ENCODE measurements at places on chromosomes 6 and 20. TPM values are rescaled to one million over a fixed set of nuclear protein-coding genes. Genes with fewer than 3 reads are reported as not detected.

DNA sequence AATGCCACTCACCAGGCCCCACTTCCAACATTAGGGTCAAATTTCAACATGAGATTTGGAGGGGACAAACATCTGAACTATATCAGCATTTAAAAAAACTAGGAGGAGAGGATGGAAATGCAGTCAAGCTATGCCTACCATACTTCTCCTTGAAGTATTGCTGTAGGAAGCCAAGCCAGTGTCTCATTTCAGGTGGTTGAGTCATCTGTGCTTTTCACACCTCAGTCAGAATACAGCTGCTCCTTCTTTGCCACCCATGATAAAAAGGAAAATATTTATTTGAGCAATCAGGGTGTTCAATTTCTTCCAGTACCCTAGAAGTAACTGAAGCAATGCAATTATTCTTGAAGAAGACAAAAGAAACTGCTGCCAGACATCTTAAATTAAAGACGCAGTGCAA lies 47.0 kb upstream of the EEF1E1 start:
- DNase-seq, result no peak

DNA sequence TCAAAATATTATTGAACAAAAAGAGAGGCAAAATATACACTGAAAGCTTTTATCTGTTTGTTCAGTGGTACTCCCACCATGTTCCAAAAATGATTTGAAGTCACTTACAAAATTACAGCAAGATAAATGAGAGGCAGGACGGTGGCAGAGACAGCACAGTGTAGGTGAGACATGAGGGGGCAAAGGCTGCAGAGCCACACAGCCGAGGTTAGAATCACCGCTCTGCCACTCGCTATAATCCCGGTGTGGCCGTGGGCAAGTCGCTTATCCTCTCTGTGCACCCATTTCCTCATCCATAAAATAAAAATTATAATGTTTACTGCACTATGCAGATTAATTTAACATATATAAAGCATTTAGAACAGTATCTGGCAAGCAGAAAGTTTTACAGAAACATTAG lies 140.1 kb upstream of the BEND6 start:
- DNase-seq, result no peak

GRCh38 chr20:11186301-11187008 lies 512.7 kb upstream of the JAG1 start:
- no peak for DNase-seq

DNA sequence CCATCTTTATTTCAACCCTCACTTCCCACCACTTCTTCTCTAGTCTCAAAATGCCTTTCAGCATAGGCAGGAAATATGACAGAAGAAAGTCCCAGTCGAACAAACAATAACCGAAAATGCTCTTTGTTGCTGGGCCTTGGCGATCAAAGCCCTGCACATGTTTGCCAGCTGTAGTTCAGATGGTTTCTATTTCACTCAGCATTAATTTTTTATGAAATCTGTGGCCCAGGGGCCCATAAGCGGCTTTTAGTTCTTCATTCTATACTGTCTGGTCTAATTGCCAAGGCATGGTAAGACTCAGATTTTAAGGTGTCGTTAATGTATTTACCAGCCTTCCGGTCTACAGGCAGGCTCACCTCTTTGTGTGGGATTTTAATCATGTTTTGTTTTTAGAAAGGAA lies 10.9 kb upstream of the F13A1 start:
- DNase-seq, result no peak

DNA sequence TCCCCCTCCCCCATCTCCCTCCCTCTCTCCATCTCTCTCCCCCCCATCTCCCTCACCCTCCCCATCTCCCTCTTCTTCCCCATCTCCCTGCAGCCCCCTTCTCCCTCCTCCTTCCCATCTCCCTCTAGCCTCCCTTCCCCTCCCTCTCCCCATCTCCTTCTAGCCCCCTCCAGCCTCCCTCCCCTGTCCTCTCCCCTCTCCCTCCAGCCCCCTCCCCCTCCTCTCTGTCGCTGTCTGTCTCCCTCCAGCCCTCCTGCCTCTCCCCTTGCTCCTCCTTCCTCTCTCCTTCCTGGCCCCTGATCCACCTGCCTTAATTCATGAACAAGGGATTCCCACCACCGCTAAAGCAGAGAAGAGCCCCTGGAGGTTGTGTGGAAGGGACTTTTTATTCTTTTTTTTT lies 26.9 kb upstream of the CHMP4B start:
- no peak for DNase-seq

DNA sequence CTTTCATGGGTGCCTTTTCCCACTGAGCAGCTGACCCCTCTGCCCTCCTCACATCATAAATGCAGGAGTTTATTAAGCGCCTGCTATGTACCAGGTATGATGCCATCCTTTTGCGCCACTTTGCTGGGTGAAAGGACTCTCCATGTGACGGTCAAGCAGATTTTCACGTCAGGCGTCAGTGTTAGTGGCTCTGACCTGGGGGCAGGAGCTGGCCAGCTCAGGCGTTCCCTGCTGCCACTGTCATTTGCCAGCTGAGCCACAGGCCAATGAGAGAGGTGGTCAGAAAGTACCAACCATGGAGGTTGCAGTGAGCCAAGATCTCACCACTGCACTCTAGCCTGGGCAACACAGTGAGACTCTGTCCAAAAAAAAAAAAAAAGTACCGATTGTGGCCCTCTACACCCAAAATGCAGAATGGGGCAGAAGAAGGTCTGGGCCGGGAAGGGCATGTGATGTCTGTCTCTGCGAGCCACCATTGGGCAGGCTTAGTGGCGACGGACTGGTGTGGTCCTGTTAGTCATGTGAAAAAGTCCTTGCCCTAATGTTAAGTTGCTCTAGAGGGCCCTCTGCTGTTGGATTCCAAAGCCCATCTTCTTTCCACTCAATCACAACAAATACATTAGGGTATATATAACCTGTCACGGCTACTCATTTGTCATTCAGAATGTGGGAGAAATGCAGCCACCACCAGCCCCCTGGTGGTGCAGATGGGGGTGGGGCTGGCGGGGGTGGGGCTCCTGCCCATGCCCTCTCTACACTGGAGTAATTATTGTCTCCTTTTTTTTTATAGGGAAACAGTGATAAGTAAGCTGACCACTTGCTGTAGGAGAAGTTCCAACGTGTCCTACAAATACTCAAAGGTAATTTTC lies 18.4 kb upstream of the SLC22A1 start:
- peak; percentile 41 for DNase-seq

GRCh38 chr6:159110013-159110412 lies 59.2 kb upstream of the FNDC1 start:
- DNase-seq, result peak; percentile 49

DNA sequence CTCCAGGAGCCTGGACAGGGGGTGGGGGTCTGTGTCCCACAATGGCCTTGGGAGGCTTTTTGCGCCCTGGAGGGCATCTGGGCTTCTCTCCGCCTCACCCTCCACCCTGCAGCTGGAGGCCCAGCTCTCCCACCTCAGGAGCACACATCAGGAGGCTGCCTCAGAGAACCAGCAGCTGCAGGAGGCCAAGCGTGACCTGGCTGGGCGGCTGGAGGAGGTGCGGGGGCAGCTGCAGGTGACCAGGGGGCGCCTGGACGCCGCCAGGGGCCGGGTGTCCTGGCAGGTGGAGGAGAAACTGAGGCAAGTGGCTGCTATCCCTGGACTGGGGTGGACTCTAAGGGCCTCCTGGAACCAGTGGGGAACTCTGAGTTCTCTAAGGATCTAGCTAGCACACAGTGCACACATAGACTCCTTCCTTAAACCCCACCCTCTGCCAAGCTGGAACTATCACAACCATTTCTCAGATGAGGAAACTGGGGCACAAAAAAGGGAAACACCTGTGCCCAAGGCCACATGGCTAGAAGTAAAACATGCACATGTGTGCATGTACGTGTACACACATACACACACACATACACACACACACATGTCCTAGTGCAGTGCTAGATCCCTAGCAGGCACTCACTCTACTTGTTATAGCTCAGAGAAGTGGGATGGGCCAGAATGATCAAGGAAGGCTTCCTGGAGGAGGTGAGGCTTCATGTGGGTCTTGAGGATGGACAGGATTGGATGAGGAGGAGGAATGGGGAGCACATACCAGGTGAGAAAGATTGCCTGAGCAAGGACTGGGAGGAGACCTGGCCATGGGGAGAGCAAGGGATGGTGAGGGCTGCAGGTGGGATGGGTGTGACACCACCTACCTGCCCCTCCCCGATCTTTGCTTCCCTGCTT lies 22.9 kb downstream of the RAB44 start:
- no peak for DNase-seq

- peak; percentile 2 for DNase-seq
Observed at GRCh38 chr6:141451511-141452353, 681.0 kb upstream of the GJE1 start.

GRCh38 chr20:3014179-3014578 lies 29.2 kb upstream of the GNRH2 start:
- DNase-seq, result no peak

DNA sequence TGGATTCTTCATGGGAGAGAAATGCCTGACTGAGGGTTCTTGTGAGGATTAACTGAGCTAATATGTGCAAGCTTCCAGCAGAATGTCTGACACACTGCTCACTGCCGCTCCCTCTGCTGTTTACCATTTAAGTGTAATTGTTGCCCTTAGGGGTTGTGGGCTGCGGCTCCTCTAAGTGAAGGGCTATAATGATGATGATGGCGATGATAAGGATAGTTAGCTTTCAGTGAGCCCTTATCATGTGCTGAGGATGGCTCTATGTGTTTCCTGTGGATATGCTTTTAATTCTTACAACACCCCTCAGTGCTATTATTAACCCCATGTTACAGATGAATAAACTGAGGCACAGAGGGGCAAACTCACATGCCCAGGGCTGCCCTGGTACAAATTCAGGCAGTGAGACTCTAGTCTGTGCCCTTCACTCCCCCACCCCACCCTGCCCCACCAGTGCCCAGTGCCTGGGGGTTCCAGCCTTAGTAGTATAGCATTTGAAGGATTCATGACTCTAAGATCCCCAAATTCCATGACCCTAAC lies 33.4 kb downstream of the TGM2 start:
- no peak for DNase-seq

GRCh38 chr6:5132731-5133130 lies 47.6 kb downstream of the PPP1R3G start:
- DNase-seq, result no peak

- no peak for DNase-seq
Observed at GRCh38 chr6:156791320-156791850, 14.2 kb downstream of the ARID1B start.

GRCh38 chr6:47202644-47203205 lies 107.0 kb downstream of the TNFRSF21 start:
- no peak for DNase-seq

- DNase-seq, result no peak
Observed at GRCh38 chr6:144756469-144756868, 471.3 kb downstream of the UTRN start.

DNA sequence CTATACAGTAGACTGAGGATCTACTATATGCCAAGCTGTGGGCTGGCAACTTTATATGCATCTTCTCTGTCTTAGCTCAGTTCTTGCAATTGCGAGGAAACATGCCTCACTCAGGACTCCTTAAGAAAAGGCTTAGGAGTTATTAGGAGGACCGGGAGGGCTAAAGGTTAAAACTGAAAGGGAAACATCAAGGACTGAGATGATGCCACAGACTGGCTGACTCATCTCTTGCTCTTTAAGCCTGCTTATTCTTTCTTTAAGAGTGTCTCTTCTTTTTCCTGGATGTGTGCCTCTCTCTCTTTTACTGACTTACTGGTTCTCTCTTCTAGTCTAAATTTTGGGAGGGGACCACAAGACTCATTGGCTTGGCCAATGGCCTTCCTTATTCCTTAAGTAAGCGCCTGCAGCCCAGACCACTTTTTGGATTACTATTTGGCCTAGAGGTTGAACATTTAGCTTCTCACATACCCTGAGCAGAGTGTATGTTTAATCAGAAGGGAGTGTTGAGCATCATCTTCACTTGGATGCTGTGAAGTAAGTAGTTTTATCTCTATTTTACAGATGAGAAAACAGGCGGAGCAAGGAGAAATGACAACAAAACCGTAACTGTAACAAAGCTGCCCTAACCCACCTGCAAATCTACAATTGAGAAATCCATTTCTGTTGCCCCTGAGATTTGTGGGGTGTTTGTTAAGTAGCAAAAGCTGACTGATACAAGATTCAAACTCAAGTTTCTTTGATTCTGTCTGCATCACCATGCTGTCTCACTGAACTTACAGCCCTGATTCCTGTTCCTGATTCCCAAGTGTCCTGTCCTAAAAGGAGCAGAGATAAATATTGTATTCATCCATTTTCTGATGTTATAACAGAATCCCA lies 7.2 kb upstream of the SDC4 start:
- DNase-seq, result no peak

DNA sequence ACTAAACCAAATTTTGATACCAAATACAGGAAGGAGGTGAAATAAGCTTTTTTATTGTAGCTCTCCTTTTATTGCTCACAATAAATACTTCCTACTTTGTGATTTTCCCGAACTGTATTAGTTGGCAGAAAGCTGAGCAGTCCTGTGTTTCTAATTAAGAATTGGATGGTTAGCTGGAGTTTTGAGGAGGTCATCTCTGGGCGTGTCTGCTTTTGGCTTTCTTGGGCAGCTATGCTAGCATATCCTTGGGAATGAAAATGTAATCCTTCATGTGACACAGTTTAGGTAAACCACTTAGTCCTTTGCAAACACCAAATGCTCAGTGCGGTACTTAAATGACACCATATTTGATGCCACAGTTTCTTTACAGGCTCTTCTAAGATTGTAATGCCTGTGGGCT lies 67.5 kb downstream of the MTHFD1L start:
- DNase-seq, result no peak

DNA sequence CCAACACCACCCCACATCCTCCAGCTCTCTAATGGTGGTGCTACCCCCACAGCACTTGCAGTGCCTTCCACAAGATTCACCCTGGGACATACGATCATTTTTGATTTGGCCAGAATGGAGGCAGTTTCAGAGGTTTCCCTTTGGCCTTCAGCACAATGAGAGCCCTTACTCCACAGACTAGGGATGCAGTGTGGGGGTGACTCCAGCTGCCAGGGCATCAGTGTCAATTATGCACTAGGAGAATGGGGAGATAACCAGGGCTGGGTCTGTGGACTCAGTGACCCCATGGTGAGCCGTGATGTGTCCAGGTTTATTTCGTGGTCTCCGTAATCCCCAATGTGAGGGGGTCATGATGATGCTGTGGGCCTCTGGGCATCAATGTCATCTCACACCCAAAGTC lies 31.5 kb upstream of the MICB start:
- no peak for DNase-seq

DNA sequence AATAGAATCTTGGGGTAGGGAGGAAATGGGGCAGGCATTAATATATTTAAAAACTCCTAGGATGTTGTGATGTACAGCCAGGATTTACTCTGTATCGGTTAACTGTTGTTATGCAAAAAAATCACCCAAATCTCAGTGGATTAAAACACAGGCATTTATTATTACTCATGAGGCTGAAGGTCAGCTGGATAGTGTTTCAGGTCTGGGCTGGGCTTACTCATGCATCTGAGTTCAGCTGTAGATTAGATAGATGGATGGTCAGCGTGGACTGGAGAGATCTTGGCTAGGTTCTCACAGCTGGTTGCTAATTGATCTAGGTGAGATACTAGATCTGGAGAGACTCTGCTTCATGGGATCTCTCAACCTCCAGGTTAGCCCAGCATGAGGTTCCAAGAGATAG lies 131.4 kb downstream of the BTBD3 start:
- DNase-seq, result no peak

The ZNF391 gene
- polyA plus RNA-seq, result 0.34 TPM

The FRMD1 gene
- not detected for polyA plus RNA-seq

The RPL7L1 gene
- polyA plus RNA-seq, result 101 TPM

The THEMIS gene
- not detected for polyA plus RNA-seq

The ENPP1 gene
- 0.97 TPM for polyA plus RNA-seq

The KCNK16 gene
- polyA plus RNA-seq, result not detected

The STMN3 gene
- polyA plus RNA-seq, result 3.8 TPM

The SEMG1 gene
- polyA plus RNA-seq, result not detected

The NHLRC1 gene
- 2.7 TPM for polyA plus RNA-seq

The PROKR2 gene
- not detected for polyA plus RNA-seq
